NCI-H1930 (cell line): ENCODE measurements at places on chromosomes 11 and 22.

DNA sequence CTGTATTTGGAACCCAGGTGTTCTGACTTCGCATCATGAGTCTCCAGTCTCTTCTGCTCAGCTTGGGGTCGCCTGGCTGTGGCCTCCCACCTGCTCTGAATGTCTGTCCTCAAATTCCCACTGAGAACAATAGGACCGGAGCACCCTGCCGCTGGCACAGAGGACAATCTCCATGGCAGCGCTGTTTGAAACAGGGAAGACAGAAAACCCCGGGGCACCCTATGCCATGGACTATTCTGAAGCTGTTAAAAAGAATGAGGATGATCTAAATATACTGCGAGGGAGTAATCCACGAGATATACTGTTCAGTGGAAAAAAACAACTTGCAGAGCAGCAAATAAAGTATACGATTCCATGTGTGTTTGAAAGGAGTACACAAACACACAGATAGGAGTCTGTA, 415.6 kb upstream of the NARS2 start:
- DNase-seq: no peak

- DNase-seq: no peak
Observed at GRCh38 chr11:64742087-64742888, 1.7 kb downstream of the RASGRP2 start.

GRCh38 chr22:29267462-29267857, 321 bp downstream of the RHBDD3 start:
- no peak for DNase-seq

- no peak for DNase-seq
Observed at GRCh38 chr11:67592880-67593564, 9.4 kb downstream of the GSTP1 start.

- no peak for DNase-seq
Observed at GRCh38 chr11:10432493-10432892, 22.6 kb upstream of the AMPD3 start.

GRCh38 chr22:20464096-20464614, 26.5 kb upstream of the SCARF2 start:
- no peak for DNase-seq
